Esophagus muscularis mucosa (tissue), 4 donors: ENCODE measurements at places on chromosomes 4 and X. TPM values are rescaled to one million over a fixed set of nuclear protein-coding genes. Genes with fewer than 3 reads are reported as not detected.

DIPK2B gene
- 12.5 TPM for total RNA-seq

MORC4 gene
- total RNA-seq: 9.8 TPM

PABPC1L2A gene
- total RNA-seq: not detected

GRCh38 chrX:17601441-17602200 is 135.7 kb upstream of the SCML1 start:
- no peaks in the 10 kb centered on the region for H3K36me3 ChIP-seq
- peaks cover 48% of the 10 kb centered on the region for H3K4me1 ChIP-seq
- H3K27ac ChIP-seq: no peak overlapping the region
- DNase-seq: no peak
- no peaks in the 10 kb centered on the region for H3K27me3 ChIP-seq
- H3K4me3 ChIP-seq: no peak overlapping the region

DNA sequence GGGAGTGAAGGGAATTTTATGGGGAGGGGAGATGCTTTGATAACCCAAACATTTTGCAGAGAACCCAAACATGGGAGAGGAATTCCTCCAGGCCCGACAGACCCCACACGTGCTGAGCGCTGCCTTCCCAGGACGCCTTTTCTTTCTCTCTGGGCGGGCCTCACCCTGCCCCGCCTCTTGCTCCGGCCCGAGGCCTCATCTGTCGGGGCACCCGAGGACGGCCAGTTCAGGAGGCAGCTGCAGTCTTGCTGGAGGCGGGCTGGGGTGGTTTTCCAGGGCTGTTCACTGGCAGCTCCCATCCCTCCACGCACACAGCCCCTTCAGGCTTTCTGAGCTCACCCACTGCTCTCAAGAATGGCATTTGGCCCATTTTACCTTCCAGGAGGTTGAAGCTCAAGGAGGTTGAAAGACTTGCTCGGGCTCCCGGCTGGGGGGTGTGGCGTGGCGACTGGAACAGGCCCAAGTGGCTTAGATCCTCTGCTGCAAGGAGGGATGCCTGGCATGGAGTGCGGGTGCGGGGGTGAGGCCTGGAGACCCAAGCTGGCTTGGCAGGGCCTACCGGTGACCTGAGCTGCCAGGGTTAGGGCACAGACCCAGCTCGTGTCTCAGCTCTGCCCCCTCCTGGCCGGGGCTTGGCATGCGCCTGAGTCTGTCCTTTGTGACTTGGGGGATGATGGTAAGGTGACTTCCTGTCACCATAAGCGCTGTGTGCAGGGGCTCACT is 99.2 kb downstream of the PSAPL1 start:
- DNase-seq: no peak
- H3K36me3 ChIP-seq: no peaks in the 10 kb centered on the region
- no peaks in the 10 kb centered on the region for H3K27me3 ChIP-seq
- no peak overlapping the region for H3K27ac ChIP-seq
- H3K4me1 ChIP-seq: peaks cover 42% of the 10 kb centered on the region

ZNF518B gene
- total RNA-seq: 29.7 TPM

PDLIM5 gene
- total RNA-seq: 142 TPM
